ENCODE measurements at places on chromosomes 11 and 22.

DNA sequence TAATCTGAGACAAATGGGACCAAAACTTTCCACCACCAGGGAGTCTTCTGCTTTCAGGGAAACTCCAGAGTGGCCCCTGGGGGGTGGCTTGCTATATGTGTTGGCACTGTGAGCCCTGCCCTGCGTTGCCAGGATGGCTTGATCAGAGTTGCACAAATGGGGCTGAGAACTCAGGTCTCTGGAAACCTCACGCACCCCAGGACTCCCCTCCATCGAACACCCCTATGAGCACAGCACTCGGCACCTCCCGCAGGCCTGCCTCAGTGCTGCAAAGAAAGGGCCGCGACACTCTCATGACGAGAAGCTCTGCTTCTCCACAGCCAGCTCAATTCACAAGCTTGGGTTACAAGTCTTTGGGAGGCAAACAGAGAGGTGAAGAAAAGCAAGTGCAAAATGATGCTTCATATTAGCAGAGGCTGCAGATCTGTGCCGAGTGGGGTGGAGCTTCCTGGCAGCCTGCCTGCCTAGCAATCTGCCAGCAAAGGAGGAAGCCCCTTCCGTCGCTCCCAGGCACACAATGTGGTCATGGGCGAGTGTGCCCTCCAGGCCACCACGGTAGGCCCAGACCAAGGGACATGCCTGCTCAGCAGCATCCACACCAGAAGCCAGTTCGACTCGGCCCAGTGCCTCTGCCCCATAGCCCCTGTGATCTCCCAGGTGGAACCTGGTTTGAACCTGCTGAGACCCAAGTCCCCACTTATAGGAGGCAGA is 55.7 kb downstream of the MYH9 start:
- DNase-seq = no peak

DNA sequence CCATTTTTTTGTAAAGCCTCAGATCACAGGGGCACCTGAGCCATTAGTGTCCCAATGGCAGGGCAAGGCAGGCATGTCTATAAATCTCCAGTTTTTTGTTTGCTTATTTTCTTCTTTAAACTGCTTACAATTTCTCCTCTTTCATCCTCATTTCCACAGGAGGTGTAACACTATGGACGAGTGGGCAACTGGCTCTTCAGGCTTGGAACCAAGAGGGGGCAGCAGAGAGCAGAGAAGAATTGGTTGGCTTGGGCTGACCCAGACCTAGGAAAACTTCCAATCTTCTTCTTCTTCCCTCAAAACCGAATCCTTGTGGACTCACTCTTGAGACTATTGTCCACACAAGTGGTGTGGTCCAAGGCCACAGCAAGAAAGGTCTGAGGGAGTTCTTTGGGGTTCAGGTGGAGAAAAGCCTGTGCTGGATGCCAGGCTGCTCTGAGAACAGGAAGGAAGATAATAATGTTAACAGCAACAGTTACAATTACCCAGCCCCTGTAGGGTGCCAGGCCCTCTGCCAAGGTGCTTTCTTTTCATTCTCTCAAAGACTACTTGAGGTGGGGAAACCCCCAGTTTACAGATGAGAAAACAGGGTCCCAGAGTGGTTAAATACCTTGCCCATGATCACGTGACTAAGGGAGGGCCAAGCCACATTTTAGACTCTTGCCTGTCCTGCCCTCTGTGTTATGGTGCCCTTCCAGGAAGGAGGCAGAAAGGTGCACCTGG is 70.7 kb upstream of the E2F8 start:
- no peak for DNase-seq

GRCh38 chr22:45529971-45530575 is 27.4 kb downstream of the FBLN1 start:
- DNase-seq = no peak

DNA sequence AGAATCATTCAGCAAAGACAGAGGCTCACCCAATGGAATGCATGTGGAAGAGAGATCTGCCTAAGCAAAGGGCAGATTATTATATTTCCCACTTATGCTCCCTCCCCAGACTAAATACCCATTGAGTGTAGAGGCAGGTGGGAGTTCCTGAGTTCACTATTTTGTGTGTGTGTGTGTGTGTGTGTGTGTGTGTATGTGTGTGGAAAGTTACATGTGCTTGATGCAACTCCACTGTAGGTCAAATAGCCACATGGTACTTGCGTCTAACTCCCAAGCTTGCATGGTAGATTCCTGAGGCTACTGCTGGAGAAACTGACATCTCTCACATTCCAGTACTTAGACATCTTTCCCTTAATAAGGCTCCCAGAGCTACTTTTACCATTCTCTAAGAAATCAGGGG is 3.4 kb upstream of the COPB1 start:
- no peak for DNase-seq

Measured in stimulated activated CD4-positive, alpha-beta T cell treated with anti-CD3 and anti-CD28 coated beads, TNF-alpha, amount 100 ng/mL, for 4 hours (primary cell).